ENCODE measurements at places on chromosomes 13 and 19. TPM values are rescaled to one million over a fixed set of nuclear protein-coding genes. Genes with fewer than 3 reads are reported as not detected.

DNA sequence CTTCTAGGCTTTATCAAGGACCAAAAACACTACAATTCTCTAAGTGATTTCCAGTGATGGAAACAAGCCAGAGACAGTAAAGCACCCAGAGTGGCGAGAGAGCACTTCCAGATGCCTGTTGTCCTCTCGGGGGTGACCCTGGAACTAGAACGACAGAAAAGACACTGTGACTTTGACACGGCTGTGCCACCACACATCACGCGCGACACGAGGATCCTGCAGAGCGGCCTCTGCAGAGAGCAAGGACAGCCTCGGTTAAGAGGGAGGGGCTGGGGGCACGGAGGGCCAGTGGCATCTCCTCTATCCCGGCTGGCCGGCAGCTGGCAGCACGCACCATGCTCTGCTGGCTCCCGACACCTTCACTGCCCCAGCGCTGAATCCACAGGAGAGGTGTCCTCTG, 42.3 kb downstream of the SUGP2 start:
- no peak for DNase-seq

GRCh38 chr13:73136776-73137175, 78.0 kb downstream of the KLF5 start:
- no peak for DNase-seq

- DNase-seq, result no peak
Measured at GRCh38 chr13:41645331-41645730, 188.0 kb downstream of the RGCC start.

GRCh38 chr13:105918842-105919741, 616.4 kb downstream of the EFNB2 start:
- DNase-seq, result peak; percentile 89

UFM1 gene
- total RNA-seq, result 41.6 TPM

IZUMO2 gene
- total RNA-seq, result not detected

DNA sequence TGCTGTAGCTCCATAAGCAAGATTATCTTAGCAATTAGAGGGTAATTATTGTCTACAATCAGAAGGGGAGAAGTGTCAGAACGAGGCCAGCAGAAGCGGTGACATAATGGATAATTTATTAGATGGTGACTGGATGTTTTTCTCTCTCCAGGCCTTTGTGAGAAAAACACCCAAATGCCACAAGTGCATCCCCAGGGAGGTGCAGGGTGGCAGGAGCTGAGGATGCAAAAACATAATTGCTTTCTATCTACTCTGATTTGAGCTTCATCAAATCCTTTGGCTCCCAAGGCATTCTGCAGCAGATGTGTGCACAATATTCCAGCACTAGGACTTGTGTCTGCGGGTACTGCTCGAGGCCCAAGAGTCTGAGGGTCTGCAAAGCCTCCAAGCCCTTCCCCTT, 220.1 kb upstream of the SERP2 start:
- DNase-seq, result no peak

GRCh38 chr13:111158136-111158805, 43.2 kb downstream of the ARHGEF7 start:
- DNase-seq, result no peak

DNA sequence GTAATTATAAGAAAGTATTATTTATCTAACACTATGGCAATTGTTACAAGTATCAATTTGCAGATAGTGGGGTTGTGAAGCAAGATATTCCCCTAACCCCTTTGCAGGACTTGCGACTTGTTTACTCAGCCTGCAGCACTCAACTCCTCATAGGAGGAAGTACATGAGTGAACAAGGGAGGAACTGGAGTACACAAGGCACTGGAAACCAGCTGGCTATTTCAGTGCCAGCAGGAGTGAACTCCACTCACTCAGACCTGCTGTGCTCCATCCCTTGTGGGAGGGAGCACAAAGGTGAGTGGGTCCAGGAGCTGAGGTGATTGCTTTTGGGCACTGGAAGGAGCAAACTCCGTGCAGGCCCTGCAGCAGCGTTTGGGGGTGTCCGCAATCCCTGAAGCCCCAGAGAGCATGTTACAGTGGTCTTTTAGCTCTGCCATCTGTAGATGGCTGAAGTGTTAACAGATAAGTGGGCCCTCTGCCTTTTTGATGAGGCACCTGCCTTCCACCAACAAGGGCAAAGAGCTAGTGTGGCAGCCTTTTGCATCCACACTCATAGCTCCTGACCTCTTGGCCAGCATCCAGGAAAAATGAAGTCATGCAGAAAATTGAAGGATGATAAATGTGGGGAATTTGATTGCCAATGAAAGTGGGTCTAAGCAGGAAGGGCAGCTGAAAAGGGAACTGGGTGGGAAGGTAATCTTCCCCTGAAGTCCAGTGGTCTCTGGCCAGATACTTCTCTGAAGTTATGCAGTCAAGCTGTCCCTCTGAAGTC, 802.2 kb upstream of the MIR17HG start:
- DNase-seq, result no peak
